Tibial artery (tissue), 4 donors: ENCODE measurements at places on chromosomes 4 and X.

GRCh38 chr4:99729186-99729585 is 71.6 kb upstream of the C4orf54 start:
- DNase-seq = no peak

DNA sequence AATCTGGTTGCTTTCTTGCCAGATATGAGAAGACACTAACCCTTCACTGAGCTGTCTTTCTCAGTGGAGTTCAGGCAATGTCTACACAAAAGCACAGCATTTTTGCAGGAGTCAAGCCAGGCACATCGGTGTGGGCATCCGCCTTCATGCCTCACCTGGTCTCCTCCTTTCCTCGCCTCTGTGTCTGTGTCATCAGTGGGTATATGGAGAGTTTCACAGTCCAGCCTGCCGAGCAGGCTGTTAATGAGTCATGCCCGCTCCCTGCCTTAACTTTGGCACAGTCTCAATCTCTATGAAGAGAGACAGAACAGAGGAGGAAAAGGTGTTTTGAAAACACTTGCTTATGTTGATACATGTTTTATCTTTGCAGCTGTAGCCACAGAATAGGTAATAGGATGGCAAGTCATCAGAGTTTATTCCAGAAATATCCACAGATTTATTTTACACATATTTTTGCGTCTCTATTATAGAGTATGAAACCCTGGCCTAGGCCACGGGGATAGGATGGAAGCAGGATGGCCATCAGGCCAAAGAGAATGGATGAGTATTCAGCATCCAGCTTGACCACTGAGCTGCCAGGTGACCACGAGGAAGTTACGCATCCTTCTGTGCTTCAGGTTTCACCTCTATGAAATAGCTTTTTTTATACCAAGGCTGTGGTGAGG is 32.8 kb upstream of the MAML3 start:
- no peak for DNase-seq

DNA sequence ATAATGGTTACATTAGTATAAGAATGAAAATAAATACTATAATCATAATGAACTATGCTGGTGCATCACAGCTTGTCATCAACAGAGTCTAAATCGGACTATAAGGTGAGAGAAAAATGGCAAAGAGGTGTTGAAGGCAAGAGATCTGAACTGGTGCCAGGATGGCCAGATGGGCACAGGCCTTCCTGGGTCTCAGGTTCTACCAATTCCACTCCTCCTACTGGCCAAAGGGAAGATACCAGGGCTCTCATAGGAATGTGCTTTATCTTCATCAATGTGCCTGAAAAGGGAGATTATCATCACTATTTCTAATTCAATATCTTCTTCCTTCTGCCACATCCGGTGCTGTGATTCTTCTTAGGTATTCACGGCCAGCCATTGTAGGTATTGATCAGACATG is 107.6 kb downstream of the GASK1B start:
- no peak for DNase-seq

GRCh38 chr4:88618782-88619485 is 26.7 kb downstream of the HERC3 start:
- DNase-seq = no peak

DNA sequence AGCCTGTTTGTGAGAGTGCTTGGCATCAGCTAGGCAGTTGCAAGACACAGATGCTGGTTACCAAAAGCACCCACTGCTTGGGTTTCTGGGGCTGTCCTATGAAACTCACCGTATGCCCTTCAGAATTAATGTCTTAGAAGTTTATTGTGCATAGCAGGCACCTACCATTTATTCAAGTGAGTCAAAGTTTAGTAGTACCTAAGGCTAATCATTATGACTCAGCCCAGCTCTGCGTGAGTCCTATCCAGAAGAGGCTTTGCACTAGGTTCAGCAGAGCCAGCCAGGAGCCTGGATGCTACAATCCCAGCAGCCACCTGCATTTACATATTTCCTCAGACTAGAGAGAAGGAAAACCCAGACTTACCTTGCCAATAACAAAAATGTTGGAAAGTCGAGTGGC is 4.2 kb downstream of the RPS4X start:
- DNase-seq = no peak

DNA sequence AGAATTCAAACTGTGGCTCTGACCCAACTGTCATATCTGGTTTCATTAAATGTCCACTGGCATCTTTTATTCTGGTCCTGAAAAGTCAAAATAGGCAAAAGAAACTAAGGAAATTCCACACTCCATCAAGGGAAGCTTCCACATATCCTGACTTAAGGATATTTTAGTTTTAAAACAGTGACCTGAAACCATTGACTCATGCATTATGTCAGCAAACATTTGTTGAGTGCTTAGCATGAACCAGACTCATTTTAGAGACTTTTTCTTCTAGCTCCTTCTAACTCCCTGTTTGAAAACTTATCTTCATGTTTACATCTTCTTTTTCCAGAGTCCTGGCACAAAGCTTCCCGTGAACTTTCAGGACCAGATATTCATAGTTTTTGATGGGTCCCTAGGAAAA is 6.9 kb upstream of the CXCL1 start:
- DNase-seq = no peak

- no peak for DNase-seq
Measured at GRCh38 chr4:176611951-176612350, 180.8 kb downstream of the VEGFC start.

GRCh38 chr4:64584981-64585557 is 175.8 kb upstream of the TECRL start:
- DNase-seq = peak; percentile 28

DNA sequence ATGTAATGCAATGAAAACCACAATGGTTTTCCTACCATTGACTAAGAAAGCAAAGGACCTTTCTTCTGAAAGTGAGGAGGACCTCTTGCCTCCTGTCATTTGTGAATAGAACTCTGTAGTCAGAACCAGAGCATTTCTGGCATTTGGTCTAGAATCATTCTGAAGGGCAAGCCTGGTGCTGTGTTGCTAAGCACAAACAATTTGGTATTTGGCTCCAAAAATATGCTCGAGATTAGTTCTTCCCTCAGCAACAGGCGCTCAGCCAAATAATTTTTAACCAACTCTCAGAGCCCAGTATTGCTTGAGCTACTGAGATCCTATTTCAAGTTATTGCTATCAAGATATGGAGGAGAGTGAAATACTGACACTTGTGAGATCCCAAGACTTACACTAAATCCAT is 71.0 kb downstream of the SNCA start:
- DNase-seq = no peak

DNA sequence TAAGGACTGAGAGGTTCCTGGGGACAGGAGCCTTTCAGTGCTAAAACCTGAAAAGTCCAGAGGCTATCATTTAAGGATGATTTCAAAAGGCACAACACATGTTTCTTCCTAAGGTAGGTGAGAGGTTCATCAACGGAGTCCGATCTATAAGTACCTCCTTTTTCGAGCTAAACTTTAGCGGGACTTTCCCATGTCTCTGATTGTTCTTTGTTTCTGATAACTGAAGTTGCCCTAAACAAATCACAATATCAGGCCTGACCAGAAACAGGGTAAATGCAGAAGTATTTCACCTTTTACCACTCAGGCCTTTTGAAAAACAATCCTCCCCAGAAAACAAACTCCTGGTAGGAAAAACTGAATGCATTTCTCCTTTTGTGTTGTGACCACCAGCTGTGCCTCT is 17.6 kb downstream of the PIR start:
- DNase-seq = no peak

- DNase-seq = no peak
Measured at GRCh38 chrX:132948648-132949260, 9.7 kb downstream of the HS6ST2 start.

- no peak for DNase-seq
Measured at GRCh38 chrX:19096586-19096985, 25.7 kb downstream of the ADGRG2 start.

- no peak for DNase-seq
Measured at GRCh38 chrX:51148848-51149247, 183.8 kb upstream of the NUDT10 start.
